Activated T-cell treated with anti-CD3 and anti-CD28 coated beads, Interleukin-2, amount 50 U/mL, for 24 hours (primary cell): ENCODE measurements at places on chromosomes 5 and 9.

- DNase-seq: no peak
Measured at GRCh38 chr9:89047667-89048066, 56.4 kb downstream of the S1PR3 start.

- no peak for DNase-seq
Measured at GRCh38 chr9:33297432-33297831, 7.1 kb downstream of the NFX1 start.

DNA sequence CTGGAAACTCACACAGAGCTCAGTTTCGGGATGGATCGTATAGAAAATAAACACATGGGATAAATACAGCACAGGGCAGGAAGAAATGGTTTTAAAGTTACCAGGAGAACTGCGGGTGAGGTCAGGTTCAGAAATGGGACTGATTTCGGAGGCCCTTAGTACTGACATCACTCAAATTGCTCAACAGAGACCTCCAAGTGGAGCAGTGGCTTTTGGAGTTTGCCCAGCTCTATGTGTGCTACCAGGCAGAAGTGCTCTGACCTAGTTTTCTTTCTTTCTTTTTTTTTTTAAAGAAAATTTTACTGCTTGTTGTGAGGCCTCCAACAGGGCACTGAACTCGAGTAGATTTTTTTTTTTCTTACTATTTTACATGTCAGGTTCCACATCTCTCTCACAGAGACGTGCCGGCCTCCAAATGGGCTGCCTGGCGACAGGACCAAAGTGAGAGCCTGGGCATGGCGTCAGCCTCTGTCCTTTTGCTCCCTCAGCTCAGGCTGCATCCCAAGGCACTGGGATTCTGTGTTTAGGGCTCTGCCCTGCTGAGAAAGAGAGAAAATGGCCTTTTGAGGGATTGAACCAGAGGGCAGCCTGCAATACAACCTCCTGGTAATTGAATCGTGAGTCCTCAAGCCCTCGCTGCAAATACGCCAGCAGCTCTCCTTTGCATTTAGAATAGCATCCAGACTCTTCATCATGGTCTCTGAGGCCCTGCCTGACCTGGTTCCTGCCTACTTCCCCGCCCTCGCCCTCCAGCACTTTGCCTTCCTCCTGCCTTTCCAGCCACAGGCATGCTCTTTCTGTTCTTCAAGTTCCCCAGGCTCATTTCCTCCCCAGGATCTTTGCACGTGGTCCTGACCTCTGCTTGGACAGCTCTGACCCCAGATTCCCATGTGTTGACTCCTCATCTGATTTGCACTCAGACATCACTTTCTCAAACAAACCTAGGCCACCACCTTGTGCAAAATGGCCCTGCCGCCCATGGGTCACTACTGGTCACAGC is 173.5 kb downstream of the FGF1 start:
- no peak for DNase-seq

DNA sequence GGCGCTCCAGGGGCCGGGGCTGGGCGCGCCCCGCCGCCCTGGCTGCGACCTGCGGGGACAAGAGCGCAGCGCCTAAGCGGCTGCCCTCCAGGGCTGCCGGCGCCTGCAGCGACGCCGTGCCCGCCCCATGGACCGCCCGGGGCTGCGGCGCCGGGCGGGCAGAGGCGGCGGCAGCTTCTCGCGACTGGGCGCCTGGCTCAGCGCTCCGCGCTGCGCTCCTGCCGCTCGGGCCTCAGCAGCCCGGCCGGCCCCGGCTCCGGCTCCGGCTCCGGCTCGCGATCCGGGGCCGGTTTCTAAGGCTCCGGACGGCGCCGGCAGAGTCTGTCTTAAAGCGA is at the start of gene PITX1:
Gene PITX1, minus strand, starts transcription at position 328 of the 335 bp plus-strand sequence. CDS start 347 bp downstream, outside the sequence.
- no peak for DNase-seq

DNA sequence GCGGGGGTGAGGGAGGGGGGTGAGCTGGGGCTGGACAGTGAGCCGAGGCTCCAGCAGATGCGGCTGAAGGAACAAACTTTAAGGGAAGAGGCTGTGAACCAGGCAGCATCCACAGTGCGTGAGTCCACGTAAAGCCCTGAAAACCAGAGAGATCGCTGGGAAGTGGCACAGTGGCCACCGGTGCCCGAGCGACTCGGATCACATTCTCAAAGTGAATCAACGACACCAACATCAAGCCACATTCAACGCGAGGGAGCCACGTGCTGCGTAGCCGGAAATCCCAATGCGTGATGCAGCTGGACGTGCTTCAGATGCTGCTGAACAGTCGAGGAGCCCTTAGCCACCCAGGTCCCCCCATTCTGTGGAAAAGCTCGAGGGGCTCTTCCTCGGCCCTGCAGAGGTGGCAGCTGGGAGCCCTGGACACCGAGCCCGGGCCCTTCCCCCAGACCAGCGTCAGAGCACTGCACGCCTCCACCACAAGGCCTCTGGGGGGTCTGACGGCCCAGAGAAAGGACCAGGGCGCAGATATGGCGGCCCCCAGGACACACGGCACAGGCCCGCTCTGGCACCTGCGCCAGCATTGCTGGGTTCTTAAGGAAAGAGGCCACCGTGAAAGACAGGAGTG is 53.7 kb upstream of the EXOC3 start:
- no peak for DNase-seq

DNA sequence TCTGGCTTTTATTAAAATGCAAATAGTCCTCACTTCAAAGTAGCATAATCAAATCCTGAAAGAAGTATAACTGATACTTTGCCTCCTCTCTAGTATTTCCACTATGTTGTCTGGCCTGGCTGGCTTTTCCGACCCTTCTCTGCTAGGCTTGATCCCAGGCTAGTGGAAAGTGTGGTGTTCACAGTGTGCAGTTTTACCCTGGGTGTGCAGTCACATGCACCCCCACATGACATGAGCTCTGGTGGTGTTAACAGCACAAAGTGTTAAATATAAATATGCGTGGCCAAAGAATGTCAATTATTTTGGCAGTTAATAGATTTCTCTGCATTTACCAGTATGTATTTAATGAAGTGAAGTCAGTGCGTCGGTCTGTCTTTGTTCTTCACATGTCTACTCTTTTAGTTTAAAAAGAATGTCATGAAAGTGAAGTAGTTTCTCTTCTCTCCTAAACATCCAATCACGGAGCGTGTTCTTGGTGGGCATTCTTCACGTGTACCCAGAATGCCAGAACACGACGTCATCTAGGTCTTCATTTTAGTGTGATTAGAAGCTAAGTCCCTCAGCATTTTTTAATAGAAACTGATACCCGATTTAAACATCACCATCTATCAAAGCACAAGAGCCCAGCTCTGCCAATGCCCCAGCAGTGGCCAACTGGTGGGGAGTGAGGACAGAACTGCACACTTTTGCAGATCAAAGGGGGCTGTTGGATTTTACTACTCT is 286.4 kb downstream of the FANCC start:
- no peak for DNase-seq

- no peak for DNase-seq
Measured at GRCh38 chr5:111399113-111399512, 113.2 kb downstream of the STARD4 start.

DNA sequence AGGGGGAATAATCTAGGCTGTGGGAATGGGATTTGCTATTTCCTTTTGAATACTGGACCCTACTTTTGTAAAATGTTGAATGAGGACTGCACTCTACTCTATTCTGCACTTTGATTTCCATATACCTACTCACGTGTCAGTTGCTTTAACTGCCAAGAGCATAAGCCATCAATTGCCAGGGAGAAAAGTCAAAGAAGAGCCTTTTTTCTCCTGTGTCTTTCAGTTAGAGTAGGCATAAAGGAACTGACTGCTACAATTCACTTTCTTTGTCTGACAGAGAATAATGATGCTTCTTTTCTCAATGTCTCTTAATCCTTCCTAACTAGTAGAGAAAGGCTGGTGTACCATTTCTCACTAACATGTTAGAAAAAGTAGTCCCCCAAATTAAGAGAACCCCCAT is 231.6 kb downstream of the ELAVL2 start:
- DNase-seq: no peak

DNA sequence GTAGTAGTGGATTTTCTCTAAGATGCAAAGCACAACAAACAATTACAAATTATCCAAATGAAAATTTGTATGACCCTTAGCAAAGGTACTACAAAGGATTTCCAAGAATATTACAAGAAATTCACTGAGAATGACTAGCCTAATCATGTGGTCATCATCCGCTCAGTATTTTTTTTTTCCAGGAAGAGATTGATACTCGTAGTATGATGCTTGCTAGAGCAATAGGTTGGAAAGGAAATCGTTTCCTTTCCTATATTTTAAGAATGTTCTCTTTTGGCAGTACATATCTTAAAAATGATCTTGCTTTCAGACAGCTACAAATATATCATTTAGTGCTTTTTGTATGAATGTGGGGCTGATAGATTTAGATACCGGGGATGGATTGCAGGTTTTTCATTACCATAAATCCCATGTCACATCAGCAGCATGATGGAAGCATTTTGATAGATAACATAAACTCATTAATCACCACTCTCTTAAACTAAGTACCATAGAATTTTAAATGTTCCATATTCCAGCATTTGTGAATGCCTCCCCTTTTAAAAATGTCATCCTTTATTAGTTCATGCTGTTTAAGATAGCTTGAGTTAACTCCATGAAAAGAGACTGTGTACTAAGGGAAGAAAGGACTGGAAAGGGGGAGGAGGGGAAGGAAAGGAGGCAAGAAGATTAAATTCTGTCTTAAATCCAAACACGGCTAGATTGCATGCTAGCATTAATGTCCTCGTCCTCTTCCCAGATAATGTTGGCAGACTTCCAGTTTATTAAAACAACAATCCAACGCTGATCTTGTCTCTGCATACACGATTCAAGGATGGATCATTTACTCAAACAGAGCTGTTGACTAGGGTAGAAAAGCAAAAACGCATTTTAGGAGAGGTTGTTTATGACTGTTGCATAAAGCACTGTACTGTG is 311.7 kb upstream of the ZNF608 start:
- DNase-seq: no peak

GRCh38 chr9:72888943-72889342 is 63.9 kb downstream of the ALDH1A1 start:
- DNase-seq: no peak
